ENCODE measurements at places on chromosomes 7 and 10. TPM values are rescaled to one million over a fixed set of nuclear protein-coding genes. Genes with fewer than 3 reads are reported as not detected.

CYP26C1 gene
- total RNA-seq: 0.38 TPM

EBLN1 gene
- not detected for total RNA-seq

GLI3 gene
- 30.2 TPM for total RNA-seq

SPDYE8 gene
- total RNA-seq: not detected

RBP4 gene
- 7.0 TPM for total RNA-seq

PRXL2A gene
- total RNA-seq: 77.0 TPM

KLHDC10 gene
- 50.6 TPM for total RNA-seq

ADAM12 gene
- total RNA-seq: 29.9 TPM

FOXP2 gene
- 109 TPM for total RNA-seq

ADCY1 gene
- total RNA-seq: 43.0 TPM

ZNF503 gene
- total RNA-seq: 13.6 TPM

CYP2W1 gene
- total RNA-seq: 14.5 TPM

SCIN gene
- total RNA-seq: 3.4 TPM

KIN gene
- total RNA-seq: 13.8 TPM

PDZD7 gene
- total RNA-seq: 2.1 TPM

DLG5 gene
- 45.0 TPM for total RNA-seq

GJD4 gene
- not detected for total RNA-seq

RHOBTB1 gene
- total RNA-seq: 41.4 TPM

MYOF gene
- 59.4 TPM for total RNA-seq
